Kidney tubule cell (primary cell): ENCODE measurements at places on chromosomes 7 and 10.
A peak's percentile ranks its signal among the peaks of the same experiment; 100 is the strongest.

- no peak for DNase-seq
Observed at GRCh38 chr10:132675031-132675740, 110.8 kb downstream of the NKX6-2 start.

DNA sequence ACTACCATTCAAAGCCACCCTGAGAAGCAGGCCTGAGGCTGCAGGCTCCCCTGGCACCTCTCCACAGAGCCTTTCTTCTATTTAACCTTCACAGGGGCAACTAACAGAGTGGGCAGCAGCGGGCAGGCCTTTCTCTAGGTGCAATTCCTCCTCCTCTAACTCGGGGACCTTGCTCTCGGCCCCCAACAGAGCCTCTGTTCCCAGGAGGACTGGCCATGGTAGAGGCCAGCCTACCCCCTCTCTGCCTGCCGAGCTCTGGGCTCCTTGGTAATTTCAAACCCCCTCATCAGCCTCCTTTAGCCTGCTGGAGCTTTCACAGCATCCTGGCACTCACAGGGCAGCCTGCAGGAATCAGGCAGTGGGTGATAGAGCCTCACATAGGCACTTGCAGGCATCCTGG is 920.8 kb upstream of the ZNF722 start:
- no peak for DNase-seq

GRCh38 chr7:42694894-42695507 is 216.9 kb downstream of the C7orf25 start:
- DNase-seq, result no peak

DNA sequence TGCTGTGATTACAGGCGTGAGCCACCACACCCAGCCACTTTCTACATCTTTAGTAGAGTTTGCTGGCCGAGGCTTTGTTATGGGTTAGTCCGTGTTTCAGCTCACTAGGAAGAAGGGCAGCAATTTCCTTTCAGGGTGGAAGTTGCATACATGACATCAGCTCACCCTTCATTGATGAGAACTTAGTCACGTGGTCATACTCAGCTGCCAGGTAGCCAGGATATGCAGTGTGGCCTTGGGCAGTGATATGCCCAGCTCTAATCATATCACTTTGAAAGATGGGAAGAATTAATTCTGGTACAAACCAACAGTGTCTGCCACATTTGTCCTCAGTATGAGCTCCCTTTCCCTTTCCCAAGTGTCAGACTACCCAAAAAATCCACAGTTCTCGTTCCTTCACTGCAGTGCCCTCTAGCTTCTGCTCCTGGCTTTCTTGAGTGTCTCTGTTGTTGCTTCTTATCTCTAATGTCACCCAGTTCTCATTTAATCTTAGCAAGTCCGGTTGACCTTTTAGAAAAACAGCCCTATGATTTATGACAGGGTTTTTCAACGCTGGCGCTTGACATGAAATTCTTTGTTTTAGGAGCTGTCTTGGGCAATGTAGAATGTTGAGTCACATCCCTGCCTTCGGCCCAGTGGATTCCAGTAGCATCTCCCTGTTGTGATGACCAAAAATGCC is 108.7 kb upstream of the ITGB1 start:
- peak; percentile 50 for DNase-seq

DNA sequence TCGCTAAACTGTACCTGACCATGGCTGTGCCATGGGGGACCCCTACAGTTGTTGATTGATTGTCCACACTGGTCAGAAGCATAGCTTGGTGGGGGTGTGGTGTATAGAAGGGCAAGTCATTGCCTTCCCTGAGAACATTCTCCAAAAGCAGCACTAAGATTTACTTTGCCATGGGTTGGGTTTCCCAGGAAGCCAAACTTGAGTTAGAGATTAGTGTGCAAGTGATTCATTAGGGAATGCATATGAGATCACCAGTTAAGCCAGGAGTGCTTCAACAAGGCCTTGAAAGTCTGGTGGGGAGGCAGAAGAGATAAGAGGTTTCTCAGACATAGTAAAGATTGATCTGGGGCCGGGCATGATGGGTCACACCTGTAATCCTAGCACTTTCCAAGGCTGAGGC is 21.4 kb upstream of the TPST1 start:
- peak; percentile 85 for DNase-seq

GRCh38 chr7:4832711-4833110 is 29.1 kb downstream of the PAPOLB start:
- no peak for DNase-seq

DNA sequence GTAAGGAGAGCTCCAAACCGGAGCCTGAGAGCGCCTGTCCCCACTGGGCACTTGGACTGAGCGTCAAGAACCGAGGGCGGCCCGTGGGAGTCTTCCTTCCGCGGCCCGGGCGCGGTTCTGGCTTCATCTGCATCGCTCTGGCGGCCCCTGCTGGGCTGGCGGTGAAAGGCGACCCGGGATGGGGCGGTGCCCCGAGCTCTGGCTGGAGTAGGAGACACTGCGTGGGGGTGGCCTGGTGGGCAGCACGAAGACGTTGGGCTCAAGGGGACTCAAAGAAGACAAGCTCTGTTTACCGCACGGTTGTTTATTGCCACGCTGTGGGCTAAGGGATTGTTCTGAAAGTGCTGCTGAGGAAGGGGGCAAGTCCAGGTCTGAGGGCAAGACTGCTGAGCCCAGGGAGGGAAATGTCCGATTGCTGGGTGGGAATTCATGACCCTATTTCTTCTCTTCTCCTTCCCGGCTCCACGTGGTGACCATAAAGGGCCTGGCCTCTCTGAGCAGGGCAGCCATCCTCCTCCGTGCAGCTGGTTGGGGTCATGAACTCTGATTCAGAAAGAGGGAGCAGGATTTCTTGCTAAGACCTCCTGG is 29.8 kb downstream of the PLAU start:
- peak; percentile 79 for DNase-seq

DNA sequence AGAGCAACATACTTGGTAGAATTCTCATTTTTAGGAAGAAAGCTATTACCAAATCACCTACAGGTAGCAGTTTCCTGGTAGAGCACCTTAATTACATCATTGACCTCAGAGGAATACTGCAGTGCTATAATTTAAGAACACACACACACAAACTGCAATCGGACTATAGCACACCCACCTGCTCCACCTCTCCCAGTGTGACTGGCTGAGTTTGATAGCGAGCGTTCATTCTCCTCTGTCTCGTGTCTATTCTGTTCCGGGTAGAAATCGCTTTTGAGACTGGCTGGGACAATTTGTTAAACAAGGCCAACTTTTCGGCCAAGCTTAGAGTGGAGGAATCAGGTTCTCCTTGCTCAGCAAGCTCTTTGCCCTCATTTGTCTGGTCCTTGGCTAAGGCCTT is 110.5 kb downstream of the SVIL start:
- DNase-seq, result no peak

DNA sequence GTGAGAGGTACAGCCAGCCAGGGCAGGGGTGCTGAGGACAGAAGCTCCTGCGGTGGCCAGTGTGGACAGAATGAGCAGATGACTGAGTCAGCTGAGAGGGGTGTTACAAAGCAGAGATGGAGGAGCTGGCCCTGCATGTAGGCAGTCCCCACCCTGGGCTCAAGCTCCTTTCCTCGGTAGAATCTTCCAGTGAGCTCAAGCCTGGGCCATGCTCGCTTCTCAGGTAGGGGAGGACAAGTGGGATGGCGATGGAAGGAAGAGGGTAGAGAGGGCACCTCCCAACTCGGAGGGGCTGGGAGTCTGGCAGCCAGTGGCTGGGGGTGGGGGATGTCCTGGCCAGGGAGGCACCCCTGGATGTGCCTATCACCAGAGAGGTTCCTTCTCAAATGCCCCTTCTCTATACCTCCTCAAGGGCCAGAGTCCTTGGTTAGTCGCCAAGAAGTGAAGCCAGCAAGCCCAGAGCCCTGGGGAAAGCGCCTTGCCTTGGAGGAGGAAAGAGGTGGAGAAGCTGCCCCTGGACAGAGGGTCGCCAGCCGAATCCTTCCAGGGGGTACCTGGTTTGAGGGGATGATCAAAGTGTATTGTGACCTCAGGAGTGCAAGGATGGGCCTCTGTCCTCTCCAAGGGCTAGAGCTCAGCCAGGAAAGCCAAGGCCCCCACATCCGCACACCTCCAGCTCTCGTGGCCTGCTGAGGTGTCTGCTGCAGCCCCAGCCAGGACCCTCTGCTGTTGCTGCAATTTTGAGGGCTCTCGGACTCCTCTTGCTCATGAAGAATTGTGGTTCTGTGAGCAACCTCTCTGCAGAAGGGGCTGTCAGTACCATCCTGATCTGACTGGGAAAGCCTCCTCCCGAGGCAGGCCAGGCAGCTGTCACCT is 88.6 kb upstream of the MACROH2A2 start:
- DNase-seq, result no peak

- DNase-seq, result no peak
Observed at GRCh38 chr7:123689250-123689649, 33.6 kb downstream of the LMOD2 start.

DNA sequence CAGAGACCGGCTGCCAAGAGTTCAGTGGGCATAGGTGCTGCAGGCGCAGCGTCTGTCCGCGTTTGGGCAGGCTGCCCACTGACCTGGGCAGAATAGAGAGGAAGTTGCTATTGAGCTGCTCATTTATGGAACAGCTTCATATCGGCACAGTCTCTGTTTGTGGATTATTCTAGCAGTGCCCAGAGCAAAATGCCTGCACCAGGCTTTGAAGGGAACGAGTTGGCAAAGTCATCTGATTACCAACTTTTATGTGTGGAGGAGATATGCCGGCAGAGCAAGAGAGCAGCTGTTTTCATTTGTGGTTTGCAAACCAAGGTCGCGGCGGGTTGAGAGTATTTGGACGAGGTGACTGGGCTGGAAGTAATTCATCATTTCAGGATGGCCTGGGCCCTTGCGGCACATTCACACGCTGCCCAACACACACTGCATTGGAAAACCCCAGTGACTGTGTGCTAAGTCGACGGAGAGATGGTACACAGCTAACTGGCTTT is 228.5 kb downstream of the TCERG1L start:
- no peak for DNase-seq

DNA sequence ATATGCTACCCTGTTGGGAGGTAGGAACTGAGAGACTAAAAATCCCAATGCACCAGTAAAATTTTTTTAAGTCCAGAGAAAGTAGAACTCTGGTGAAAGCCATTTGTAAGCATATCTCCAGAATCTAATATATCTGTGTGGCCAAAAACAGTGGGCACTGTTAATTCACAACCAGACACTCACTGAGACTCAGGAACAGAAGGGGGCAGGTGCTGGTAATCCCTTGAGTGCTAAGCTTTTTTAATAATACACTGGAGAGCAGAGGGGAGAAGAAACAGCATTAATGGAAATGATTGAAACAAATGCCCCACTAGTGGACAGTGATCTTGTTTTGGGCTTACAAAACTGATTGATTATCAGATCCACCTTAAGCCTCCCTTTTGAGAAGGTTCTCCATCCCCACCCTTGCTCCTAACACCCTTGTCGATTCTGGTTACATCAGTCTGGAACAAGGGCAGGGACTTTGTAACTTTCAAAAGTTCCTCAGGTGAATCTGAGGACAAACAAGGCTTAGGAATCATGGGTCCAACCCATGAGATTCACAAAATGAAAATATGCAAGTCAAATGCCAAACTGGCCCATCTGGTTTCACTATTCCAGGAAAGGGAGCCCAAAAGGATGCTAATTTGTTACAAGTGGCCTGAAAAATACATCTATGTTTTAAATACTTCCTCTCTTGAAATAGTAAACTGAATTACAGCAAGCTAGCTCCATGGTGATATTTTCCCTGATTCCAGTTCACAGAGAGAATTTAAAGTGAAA is 29.7 kb downstream of the PLXNA4 start:
- DNase-seq, result no peak

GRCh38 chr10:26478061-26478460 is 39.9 kb downstream of the APBB1IP start:
- DNase-seq, result no peak

DNA sequence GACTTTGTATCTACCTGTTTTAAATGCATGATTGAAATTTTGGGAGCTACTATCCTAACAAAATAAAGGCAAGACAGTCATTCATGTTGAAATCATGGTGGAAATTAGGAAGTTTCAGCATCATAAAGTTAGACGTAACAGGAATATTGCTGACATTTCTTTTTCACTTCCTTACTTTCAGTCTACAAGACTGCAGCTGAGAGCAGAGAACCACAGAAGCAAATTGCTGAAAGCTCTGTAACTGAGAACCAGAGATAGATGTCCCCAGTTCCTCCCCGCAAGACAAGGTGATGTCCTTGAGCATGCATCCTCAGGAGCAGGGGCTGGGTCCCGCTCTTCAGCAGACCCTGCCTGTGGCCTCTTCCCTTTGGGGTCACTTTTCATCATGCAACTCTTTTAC is 466.3 kb upstream of the POM121L12 start:
- no peak for DNase-seq

GRCh38 chr10:80070057-80070456 is 8.4 kb upstream of the TMEM254 start:
- no peak for DNase-seq

DNA sequence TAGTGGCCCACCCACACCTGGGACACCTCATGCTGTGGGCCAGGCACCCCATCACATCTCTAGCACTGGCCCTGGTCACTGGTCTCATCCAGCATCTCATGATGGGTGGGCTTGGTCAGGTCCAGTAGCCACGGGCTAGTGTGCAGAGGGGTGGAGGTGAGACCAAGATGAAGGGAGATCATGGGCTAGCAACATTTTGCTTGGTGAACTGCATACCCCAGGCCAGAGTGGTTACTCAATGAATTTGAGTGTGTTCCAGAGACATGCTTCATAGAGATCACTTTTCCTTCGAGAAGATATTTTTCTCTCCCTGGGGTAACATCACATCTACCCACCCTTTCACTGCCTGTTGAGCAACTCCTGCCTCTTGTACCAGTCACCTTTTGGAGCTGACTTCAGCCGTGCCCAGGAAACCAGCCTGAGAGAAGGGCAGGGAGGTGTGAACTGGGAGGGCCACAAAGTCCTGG is 44.2 kb downstream of the MINDY4 start:
- DNase-seq, result no peak

DNA sequence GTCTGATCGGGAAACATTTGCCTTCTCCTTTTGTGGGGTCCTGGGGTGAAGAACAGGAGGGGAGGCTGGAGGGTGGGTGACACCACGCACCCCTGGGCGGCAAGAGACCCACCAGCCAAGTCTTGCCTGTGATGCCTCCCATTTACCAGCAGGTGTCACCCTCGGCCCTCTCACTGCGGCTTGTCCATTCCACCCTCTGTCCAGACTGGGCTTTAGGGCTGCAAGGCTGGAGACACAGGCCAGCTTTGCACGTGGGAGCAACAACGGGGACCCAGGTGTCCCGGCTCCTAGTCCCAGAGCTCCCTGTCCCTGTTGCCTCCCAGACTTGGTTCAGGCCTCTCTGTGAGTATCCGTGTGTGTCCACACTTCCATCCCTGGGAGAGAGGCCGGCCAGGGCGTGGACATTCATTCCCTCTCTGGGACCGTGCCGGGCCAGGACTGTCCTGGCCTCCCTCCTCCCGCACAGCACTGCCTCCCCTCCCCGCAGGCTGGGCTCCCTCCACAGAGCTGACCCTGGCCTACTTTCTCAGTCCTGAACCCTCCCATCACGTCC is 36.2 kb upstream of the GTF2IRD1 start:
- DNase-seq, result peak; percentile 72

DNA sequence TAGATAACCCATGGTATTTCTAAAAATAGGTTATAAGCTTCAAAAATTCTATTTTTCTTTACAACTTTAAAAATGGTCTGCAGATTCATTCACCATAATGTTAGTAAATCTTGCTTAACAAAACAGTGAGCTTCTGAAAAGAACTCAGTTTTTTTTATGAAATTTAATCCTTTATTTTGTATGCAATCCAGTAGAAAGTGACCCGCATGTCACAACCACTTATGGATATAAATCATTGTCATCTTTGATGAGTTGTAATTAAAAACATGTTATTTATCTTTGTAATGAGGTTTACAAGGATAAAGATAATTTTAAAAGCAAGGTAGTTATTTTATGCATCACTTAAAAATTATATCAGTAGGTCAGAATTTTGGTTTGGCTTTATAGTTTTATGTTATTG is 173.5 kb upstream of the SEMA3A start:
- DNase-seq, result no peak

- no peak for DNase-seq
Observed at GRCh38 chr7:853366-854117, 21.3 kb downstream of the SUN1 start.
